ENCODE measurements at places on chromosomes 7 and 10. TPM values are rescaled to one million over a fixed set of nuclear protein-coding genes. Genes with fewer than 3 reads are reported as not detected.

Gene EN2
- total RNA-seq = 1.7 TPM

Gene BTAF1
- 28.5 TPM for total RNA-seq

Gene SFTPA2
- 0.08 TPM for total RNA-seq

- no peak for DNase-seq
Observed at GRCh38 chr10:119393019-119393418, 149.5 kb downstream of the RGS10 start.

- DNase-seq = no peak
Observed at GRCh38 chr10:55212051-55212450, 411.0 kb upstream of the PCDH15 start.
